ENCODE measurements at places on chromosomes 5 and 9.

GRCh38 chr5:128328446-128328845 lies 209.6 kb downstream of the FBN2 start:
- DNase-seq: no peak

DNA sequence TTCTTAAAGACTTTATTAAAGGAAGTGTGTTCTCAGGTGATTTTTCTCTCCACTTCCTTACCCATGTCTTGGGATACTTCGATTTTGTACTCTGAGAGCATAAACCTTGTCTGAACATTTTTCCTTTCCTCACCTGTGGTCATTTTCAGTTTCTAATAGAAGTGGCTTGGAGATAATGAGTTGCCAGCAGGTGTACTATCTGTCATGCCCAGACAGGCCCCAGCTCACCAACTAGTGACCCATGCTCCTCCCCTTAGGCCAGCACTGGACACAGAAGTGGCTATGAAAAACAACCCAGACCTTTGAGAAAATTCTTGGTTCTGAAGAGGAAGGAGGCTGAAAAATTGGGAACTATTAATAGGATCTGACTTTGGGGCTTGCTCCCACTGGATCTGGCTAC lies 49.2 kb upstream of the SMIM32 start:
- DNase-seq: no peak

DNA sequence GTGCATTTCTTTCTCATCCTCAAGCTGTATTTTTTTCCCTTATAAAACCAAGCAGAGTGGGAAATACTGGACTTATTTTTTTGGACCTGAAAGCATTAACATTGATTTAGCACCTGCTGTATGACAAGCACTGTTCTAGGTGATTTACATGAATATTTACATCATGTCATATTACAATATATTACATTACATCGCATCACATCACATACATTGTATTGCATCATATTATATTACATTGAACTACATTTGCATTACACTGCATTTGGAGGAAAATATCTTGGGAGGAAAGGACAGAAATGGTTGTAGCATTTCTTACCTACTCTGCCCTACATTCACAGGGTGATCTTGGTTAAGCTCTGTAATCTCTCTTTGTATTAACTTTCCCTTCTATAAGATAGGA lies 11.2 kb upstream of the PDCD1LG2 start:
- no peak for DNase-seq

DNA sequence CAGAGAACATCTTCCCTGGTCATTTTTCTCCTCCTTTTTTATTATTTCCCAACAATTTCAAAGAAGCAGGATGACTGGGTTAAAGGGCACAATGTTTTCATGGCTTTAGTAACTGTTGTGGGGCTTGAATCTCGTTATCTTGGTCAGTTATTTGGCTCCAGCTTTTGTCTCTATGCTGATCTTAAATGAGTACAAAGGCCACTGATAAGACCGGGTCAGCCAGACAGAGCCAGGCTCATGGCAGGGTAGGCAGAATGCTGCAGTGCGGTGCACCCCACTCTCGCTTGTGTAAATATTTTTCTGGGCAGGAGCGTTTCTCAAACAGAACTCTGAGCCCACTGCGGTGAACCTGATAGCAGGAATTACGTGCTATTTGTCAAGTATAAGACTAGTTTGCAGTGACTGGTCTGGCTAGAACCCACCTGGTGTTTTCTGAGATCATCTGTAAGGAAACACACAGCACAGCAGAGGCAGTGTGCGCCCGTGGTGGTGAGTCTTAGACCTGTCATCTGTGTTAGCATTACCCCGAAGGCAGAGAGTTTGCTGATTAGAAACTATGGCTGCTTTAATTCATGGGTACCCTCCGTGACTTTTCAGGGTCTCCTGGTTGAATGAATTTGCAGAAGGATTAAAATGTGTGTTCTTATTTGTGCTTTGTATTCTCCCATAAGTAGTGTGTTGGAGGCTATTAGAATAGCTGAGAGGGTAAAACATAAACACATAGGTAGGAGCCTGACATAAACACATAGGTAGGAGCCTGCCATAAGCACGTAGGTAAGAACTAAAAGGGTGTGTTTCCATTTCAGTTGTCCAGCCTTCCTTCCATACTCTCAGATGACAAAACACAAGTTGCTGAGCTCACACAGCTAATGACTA lies 158.6 kb upstream of the DMRT1 start:
- DNase-seq: peak; percentile 57

DNA sequence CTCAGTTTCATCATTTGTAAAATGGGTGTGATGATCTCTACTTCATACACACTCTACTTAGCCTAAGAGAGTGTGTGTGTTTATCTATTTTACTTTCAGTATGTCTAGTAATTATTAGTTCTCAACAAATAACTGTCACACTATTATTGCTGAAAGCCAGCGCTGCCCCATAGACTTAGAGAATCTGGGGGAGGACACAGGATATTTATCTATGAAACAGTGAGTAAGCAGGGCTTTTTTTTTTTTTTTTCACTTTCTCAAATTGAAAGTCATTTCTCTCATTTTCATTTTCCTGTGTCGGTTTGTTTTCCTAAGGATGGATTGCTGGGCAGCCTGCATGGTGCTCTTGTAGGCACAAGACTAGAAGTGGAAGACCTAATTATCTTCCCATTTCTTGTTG lies 248.4 kb upstream of the RPS23 start:
- DNase-seq: no peak

- DNase-seq: no peak
These were observed 9.9 kb upstream of the SLC25A48 start for GRCh38 chr5:135824541-135825041.

DNA sequence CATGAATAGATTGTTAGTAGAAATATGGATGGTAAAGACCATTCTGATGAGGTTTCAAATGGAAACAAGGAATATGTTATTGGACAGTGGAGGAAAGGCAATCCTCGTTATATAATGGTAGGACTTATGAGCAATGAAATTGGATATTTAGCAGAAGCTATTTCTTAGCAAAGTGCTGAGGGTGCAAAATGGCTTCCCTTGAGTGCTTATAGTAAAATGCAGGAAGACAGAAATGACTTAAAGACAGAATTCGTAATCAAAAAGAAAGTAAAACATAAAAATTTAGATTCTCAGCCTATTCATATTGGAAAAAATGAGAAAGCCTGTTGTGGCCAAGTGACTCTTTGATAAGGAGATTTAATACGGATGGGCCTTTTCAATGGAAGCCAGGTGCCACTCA lies 102.1 kb upstream of the ADRA1B start:
- no peak for DNase-seq

DNA sequence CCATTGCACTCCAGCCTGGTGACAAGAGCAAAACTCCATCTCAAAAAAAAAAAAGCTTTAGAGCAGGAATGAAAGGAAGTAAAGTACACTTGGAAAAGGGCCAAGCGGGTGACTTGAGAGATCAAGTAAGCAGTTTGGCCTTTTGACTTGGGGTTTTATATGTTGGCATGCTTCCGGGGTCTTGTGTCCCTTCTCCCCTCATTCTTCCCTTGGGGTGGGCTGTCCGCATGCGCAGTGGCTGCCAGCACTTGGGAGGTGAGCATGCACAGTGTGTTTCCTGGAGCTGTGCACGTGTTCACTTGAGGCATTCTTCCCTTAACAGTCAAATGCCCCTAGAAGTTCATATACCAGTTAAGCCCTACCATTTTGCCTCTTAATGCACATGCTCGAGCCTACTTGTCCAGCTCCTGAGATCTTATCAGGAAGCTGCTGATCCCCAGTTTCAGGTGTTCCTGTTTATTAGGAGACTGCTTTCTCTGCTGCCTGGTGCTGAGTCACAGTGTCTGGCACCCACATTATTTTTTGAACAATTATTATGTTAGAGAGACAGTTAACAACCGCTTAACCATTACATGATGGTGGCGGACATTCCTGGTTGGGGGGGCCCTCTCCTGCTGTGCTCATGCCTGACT lies 32.6 kb upstream of the PRRC2B start:
- no peak for DNase-seq

GRCh38 chr9:104927216-104927911 lies 591 bp downstream of the ABCA1 start:
- peak; percentile 39 for DNase-seq

DNA sequence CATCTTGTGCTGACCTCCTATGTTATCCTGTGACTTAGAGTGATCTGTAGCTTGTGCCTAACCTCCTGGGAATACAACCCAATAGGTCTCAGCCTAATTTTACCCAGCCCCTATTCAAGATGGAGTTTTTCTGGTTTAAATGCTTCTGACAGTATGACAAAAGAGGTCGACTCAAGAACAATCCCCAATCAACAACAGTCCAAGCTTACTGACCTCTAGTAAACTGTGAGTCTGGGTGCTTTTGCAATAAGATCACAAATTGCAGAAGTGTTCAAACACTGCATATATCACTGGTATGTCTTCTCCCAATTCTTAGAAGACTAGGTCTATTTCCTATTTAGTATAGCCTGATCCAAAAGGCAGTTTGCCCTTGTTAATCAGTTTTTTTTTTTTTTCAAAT lies 323.5 kb upstream of the PTGER4 start:
- DNase-seq: no peak

DNA sequence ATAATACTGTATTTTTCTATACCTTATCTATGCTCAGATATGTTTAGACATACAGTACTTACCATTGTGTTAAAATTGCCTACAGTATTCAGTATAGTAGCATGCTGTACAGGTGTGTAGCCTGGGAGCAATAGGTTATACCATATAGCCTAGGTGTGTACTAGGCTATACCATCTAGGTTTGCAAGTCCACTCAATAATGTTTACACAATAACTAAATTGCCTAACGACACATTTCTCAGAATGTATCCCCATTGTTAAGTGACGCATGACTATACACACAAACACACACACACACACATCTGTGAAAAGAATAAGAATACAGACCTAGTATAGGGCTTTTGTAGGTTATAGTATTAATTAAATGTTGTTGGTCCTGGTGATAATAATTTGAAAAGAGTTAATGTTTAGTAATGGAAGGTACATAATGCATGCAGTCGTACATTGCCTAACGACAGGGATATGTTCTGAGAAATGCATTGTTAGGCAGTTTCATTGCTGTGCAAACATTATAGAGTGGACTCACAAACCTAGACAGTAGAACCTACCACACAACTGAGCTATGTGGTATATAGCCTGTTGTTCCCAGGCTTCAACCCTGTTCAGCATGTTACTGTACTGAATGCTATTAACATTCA lies 13.6 kb downstream of the TDRD7 start:
- DNase-seq: no peak

DNA sequence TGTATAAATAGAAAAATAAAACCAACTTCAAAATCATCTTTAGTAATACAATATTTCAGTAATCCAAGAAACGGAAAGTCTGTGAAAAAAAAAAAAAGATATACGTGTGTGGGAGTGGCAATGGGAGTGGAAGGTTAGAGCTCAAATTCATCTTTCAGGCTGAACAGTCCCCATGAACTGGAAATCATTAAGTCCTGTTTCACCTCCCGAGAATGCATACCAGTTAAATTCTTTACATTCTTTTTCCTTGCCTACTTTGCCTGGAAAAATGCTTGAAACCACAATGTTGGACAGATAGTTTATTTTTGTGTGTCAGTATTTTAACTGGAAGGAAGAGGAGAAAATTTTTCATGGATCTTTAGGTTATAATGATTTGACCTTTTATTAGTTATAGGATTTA lies 166.8 kb downstream of the MUSK start:
- peak; percentile 87 for DNase-seq

GRCh38 chr5:56202483-56202882 lies 30.6 kb downstream of the ANKRD55 start:
- DNase-seq: no peak

DNA sequence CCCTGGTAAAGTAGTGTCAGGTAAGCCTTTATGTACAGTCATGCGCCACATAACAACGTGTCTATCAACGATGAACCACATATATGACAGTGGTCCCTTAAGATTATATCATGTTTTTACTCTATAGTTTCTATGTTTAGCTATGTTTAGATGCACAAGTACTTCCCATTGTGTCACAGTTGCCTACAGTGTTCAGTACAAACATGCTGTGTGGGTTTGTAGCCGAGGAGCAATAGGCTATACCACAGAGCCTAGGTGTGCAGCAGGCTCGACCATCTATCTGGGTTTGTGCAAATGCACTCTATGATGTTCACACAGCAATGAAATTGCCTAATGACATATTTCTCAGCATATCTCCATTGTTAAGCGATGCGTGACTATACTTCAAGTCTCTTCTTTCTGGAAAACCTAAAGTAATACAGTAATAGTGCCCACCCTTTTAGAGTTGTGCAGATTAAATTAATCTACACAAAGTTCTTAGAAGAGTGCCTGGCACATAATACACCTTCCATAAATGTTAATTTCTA lies 295.9 kb downstream of the ARHGAP26 start:
- DNase-seq: no peak

GRCh38 chr5:146832985-146833732 lies 45.4 kb downstream of the PPP2R2B start:
- DNase-seq: no peak

- peak; percentile 82 for DNase-seq
These were observed 89.7 kb upstream of the CCNG1 start for GRCh38 chr5:163347671-163348070.

DNA sequence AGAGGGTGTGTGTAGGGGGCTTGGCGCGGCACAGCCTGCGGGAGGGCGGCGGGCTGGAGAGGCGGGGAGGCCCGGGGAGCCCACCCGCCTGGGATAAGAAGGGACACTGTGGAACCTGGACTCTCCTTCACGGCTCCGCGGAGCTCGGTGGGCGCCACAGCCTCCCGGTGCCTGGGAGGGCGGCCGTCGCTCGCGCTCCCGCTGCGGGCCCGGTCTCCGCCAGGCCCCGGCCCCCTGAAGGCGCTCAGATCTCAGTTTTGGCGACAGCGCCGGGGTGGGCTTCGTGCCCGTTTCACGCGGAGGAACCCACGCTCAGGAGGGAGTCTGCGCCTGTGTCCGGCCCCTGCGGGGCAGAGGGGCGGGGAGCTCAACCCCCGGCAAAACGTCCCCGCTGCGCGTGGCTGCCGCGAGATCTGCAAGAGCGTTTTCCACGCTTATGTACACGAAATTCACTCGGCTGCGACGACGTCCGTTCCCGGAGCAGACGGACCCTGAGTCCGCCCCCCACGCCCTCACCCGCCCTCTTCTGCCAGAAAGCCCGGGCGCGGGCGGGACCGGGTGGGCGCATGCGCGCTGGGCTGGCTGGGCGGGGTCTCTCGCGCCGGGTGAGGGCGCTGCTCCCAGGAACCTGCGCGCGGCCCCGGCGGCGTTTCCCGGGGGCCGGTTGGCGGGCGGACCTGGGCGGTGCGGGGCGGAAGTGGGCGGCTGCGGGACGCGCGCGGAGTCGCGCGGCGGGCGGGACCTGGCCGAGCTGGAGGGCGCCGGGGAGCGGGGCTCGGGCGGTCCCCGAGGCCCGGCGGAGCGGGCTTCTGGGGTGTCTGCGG lies at the start of gene NELFB:
NELFB (plus strand) TSS at position 704 of the 824 bp plus-strand sequence.
- peak; percentile 84 for DNase-seq

GRCh38 chr5:437281-437771 lies 5.7 kb upstream of the EXOC3 start:
- DNase-seq: no peak

DNA sequence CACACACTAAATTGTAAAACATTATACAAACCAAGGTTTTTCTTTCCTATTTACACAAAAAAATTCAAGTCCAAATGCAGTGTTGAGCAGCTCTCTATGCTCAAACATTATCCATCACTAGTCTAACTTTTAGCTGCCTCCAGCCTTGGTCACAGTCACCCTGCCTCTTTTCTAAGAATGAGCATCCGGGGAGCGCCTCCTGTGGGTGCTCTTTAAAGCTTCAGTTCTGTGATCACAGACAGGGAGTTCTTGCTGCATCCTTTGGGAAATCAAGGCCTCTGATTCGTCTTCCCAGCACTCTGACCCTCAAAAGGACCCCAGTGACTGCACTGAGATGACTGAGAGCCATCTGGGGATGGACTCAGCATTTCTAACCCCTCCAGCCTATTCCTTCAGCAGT lies 289.6 kb downstream of the SEC61B start:
- DNase-seq: no peak

- peak; percentile 37 for DNase-seq
These were observed 44.7 kb upstream of the IZUMO3 start for GRCh38 chr9:24590432-24590831.

GRCh38 chr5:128491291-128491690 lies 46.8 kb downstream of the FBN2 start:
- DNase-seq: no peak

Measured in PC-3 (cell line).